EH (cell line): ENCODE measurements at places on chromosomes 1 and 21.
A peak's percentile ranks its signal among the peaks of the same experiment; 100 is the strongest.

- DNase-seq = no peak
Observed at GRCh38 chr1:67676287-67676686, 8.7 kb upstream of the GADD45A start.

GRCh38 chr21:16570171-16570570 is 840.4 kb downstream of the USP25 start:
- peak; percentile 15 for DNase-seq

DNA sequence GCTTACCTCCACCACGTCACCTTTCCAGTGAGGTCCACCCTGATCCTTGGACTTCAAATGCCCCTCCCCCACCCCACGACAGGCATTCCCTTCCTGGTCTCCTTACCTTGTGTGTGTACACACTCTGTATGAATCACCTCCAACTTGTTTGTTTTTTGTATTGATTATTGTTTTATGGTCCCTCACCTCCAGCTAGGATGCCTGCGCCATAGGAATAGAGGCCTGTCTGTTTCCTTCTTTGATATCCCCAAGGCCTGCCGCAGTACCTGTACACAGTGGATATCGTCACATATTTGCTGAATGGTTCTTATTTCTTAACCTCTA is 219.6 kb upstream of the POU3F1 start:
- no peak for DNase-seq

- DNase-seq = no peak
Observed at GRCh38 chr1:209741193-209741592, 14.7 kb upstream of the TRAF3IP3 start.

DNA sequence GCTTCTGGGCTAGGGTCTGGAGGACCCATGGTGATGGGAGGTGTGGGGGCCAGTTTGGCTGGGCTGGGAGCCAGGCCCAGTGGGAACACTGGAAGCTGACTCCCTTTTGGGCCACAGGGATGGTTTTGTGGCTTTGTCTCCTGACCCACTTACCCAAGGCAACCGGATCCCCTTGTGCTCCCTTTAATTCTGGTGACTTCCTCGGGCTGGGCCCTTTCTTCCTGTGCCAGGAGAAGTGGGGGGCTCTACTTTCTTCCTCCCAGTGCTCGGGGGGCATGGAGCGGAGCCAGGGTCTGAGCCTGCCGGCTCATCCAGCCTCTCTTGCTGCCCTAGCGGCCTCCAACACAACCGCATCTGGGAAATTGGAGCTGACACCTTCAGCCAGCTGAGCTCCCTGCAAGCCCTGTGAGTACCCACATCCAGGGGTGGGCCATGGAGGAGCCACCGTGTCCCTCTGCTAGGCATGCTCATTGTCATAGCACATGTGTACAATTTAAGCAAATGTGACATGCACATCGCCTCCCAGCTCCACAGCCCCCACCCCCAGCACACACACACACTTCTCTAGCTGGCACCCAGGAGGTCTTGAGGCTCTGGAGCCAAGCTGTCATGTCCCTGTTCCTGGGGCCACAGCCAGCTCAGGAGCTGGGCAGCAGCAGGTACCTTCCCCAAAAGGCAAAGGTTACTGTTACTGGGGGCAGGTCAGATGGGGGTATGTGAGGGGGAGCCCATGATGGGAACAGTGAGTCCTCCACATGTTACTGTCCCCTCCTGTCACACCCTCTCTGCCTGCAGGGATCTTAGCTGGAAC is 35.0 kb downstream of the UBE2T start:
- DNase-seq = no peak

DNA sequence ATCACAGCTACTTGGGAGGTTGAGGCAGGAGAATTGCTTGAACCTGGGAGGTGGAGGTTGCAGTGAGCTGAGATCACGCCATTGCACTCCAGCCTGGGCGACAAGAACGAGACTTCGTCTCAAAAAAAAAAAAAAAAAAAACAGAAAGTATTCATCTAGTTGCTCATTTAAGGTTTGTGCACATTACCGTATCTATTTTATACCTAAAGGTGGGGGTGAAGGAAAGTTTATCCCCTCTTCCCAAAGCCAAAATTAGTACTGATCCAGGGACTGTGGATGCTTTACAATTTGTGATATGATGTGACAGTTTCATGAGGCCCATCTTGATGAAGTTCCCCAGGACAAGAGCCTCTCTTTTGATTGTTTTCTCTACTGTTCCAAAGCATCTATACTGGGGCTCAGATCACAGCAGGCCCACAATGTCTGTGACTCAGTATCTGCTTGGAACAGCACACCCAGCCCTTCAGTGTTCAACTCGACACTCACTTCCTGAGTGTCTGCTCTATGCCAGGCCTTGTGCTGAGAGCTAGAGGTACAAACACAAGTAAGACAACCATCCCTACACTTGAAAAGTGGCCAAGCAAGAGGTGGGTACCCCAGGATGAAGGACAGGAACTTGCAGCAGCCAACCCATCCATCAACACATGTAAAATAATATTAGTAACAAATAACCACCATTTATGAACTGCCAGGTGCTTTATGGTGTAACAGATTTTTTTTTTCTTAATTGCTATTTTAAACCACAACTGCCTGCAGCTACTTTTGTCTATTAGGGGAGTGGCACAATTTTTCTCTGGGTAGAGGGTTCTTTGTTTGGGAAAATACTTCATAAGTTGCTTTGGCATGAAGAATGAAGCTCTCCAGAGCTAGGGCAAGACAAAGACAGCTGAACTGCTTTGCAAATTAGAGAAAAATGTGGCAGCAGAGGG is 29.0 kb upstream of the KHDRBS1 start:
- peak; percentile 58 for DNase-seq

DNA sequence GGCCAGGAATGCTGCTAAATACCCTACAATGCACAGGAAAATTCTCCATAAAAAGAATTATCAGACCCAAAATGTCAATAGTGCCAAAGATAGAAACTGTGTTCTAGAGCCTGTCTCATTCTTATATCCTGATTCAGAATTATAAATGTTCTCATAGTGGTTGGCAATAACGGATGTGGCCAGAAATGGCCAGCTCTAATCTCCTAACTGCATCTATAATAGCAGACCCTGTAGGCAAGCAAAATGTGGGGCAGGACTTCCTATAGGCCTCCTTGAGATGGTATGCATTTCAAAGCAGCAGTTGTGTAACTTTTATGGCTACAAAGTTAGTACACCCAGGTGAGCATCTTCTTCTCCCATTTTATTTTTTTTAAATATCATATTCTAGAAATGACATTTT is 95.9 kb upstream of the SGIP1 start:
- peak; percentile 62 for DNase-seq

- DNase-seq = no peak
Observed at GRCh38 chr1:239555350-239555749, 169.0 kb downstream of the CHRM3 start.

GRCh38 chr1:78728359-78728758 is 78.7 kb downstream of the IFI44 start:
- no peak for DNase-seq

- peak; percentile 99 for DNase-seq
Observed at GRCh38 chr1:205298191-205298994, 23.2 kb downstream of the NUAK2 start.

DNA sequence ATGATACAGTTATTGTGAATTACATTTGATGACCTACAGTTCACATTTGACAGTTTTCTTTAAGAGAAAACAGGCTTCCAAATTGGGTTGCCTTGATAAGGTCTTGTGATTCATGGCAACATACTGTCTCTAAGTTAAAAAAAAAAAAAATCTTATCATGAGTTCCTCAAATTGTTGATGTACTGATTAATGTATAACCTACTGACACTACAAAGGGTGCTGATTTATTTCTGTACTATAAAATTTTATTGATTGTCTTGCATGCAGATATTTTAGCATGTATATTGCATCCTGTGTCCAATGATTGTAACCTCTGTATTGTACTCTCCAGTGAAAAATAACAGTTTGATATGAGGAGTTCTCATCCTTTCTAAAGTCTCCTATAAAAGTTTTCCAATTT is 197.3 kb upstream of the IVNS1ABP start:
- no peak for DNase-seq

DNA sequence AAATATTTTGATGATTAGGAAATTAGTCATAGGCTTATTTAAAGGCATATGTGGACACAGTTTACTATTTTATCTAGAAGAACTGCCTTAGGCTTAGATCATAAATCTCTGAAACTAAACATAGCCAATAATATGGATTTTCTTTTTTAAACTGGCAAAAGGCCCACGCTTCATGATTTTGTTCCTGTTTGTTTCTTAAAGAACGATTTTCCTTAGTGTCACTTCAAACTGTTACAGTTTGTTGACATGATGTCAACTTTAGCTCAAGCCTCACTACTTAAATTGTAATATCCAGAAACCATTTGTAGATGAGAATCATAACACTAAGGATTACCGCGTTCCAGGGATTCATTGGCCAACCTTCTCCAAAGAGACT is 322.6 kb downstream of the HHIPL2 start:
- DNase-seq = peak; percentile 51

DNA sequence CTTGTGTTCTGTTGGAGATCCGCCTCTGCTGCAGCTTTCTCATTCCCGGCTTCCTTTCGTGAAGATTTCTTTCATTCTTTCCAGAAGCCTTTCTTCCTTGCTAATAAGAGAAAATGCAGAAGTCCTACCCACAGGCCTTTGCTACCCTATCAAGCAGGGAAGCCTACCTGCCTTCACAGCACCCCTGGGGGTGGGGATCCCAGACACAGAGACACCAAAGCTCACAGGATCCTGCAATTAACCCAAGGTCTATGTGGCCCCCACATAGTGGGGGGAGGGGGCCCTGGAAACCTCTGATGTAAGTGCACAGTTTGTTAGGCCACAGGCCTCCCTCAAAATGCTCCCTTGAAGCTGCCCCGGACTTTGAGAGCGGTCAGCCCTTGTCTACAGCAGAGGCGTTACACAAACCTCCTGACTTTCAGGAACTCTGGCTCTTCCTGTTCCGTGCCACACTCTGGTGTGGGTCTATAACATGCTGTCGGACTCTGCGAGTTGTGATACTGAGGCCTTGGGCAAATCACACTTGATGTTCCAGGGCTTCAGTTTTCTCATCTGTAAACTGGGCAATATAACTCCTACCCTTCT is 31.2 kb downstream of the NKAIN1 start:
- DNase-seq = no peak

- no peak for DNase-seq
Observed at GRCh38 chr1:240192851-240193250, 101.2 kb downstream of the FMN2 start.

DNA sequence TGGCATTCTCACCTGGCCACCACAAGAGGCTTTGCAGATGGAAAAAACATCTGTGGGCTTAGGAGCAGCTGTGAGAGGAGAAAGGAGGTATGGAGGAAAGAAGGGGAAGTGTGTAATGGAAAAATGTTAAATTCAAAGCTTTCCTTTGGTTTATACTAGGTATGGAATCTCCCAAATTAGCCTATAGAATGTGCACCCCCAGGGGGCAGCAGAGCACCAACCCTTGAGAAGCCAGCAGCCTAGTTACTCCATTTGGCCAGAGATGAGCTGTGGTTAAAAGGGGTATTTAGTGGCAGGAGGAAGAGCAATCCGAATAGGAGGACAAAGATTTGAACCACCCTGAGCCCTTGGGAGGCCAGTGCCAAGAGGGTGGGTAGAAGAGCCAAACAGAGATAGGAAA is 97.5 kb upstream of the CTTNBP2NL start:
- peak; percentile 64 for DNase-seq

- DNase-seq = no peak
Observed at GRCh38 chr1:8251635-8252034, 66.3 kb upstream of the SLC45A1 start.

DNA sequence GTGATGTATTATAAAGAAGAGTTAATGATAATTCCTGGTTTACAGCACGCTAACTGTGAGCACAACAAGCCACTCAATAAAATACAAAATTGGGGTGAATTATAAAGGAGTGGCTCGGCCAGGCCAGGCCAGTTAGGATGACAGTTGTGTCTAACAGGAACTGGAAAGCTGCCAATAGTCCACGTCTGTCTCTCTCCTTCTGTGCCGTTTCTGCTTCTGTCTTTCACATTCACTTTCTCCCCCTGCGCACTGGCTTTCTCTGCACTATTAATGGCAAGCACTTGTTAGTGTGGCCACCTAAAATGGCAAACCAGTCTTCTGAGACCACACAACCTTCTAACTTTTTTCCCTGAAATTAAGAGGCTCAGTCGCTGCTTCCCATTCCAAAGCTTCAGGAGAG is 394.3 kb downstream of the NTNG1 start:
- no peak for DNase-seq

- DNase-seq = peak; percentile 83
Observed at GRCh38 chr1:66505671-66506392, 28.1 kb upstream of the SGIP1 start.

DNA sequence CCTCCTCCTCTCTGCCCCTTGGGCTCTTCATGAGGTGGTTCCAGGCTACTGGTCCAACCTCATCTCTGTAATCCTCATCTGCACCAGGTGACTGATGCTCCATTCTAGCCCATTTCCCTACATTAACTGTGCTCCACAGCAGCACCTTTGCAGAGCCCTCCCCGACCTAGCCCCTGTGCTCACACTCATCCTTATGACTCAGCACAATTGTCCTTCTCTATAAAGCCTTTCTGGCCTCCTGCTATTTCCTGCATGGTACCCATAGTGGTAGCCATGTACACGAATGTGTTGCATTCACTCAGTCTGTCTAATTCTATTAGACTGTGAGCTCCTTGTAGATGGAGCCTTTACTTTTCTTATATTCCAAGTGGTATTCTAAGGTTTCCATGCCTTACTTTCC is 339.0 kb downstream of the DISC1 start:
- no peak for DNase-seq

- DNase-seq = no peak
Observed at GRCh38 chr1:8945568-8945967, at the start of gene CA6. CA6 (plus strand) TSS chr1:8945868; CDS start chr1:8945887, 19 bp downstream.

DNA sequence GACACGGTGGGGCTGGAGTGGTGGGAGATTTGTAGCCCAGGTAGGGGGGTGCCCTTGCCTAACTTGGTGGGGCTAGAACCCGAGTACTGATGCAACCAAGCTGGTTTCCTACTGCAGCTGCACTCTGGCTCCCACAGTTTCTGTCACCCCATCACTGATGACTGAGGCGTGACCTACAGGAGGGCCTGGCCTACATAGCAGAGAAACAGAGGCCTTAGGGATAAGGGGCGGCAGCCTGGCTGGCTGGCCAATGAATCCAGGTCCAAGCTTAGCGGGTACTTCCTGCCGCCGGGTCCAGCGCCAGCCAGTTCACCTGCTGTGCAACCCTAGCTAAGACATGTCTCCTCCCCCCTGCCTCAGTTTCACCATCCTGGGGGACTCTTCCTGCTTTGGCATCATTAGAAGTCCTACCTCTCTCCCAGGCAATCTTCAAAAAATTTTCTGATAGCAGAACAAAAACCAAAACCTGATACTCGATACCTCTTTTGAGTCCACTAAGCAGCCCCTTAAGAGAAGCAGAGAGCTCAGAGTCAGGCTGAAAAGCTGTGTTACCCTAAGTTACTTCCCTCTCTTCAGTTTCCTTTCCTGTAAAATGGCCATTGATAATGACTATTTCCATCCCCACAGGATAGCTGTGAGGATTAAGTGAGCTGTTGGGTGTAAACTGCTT is 27.3 kb upstream of the RNF19B start:
- DNase-seq = no peak

DNA sequence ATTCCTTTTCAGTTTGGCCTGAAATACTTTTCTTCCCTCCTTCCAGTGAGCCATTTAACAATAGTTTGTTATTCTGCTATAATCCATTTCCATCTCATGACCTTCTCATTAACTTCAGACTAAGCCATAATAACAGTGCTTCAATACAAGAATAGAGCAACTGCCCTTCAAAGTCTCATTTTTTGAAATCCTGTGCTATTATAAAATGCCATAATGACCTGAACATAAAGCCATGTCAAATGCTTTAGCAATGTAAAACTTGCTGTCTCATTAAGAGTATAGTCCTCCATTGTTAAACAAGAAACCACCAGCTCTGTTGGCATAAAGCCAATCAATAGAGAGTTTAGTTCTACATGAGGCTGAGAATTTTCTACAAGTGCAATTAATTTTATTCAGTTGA is 9.6 kb upstream of the PIGK start:
- DNase-seq = no peak

- DNase-seq = peak; percentile 86
Observed at GRCh38 chr1:183956559-183957188, 80.9 kb downstream of the COLGALT2 start.
